ENCODE measurements at places on chromosomes 2 and 18.

- no peak for DNase-seq
Observed at GRCh38 chr18:24214144-24214543, 75.3 kb downstream of the CABYR start.

DNA sequence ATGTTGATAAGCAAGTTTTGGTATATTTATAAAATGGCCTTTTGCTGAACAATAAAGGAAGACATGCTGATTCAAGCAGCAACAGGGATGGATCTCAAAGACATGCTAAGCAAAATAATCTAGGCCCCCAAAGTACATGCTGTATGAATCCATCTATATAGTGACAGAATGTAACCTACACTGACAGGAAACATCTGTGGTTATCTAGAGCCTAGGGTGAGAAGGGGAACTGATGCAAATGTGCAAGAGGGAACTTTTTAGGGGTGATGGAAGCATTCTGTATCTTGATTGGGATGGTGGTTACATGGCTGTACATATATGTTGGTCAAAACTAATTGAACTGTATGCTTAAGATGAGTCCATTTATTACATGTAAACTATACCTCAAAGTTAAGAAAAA is 24.2 kb downstream of the CNRIP1 start:
- no peak for DNase-seq

DNA sequence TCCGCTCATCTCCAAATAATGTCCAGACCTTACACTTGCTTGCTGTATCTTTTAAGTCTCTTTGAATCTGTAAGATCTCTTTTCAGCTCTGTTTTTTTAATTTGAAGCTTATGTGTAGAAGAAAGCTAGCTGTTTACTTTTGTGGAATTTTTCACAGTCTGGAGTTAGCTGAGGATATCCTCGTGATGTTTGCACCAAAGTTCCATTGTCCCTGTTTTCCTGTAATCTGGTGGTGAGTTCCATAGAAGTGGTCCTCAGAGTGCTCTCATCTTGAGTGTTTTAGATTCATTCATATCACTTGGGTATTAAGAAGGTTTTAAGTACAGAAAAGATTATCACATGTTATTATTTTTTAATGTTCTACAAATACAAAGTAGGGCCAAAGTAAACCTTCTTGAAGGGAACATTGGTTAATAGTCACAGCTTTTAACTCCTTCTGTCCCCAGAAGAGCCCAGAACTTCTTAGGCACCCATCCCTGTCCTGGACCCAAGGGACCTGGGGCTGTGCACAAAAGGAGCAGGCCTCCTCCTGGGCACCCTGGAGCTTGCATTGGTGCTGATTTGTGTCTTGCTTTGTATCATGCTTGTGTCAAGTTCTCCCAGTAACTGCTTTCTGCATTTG is 15.0 kb downstream of the MLPH start:
- no peak for DNase-seq

- no peak for DNase-seq
Observed at GRCh38 chr2:241563981-241564595, 5.5 kb downstream of the BOK start.

GRCh38 chr2:53724536-53724935 is 43.1 kb upstream of the CHAC2 start:
- no peak for DNase-seq

DNA sequence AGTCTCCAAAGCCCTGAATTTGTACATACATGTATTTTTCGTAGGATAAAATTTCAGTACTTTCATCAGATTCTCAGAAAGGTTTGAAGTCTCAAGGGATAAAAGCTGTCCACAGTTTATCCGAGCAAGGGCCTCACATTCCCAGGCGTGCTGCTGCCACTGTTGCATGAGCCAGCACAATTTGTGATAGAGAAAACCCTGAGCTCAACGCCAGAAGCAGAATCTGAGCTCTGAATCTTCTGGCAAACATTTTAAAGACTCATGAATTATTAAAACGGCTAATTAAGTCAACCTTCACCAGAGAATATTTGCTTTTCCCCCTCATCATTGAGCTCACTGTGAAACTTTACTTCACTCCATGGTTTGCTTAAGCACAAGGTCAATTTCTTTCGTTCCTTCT is 38.5 kb upstream of the STPG4 start:
- no peak for DNase-seq

DNA sequence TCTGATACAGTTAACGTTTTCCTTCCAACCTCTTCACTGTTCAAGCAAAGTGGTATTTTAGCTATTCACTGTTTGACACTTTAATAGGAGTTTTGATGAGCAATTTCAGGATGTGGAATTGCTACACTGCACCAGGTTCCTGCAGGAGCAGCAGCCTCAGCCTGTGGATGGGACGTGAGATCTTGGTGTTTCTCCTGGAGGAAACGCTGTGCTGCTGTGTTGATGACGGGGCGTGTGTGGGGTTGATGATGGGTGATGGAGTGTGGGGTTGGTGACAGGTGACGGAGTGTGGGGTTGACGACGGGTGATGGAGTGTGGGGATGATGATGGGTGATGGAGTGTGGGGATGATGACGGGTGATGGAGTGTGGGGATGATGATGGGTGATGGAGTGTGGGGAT is 98.9 kb downstream of the RTP5 start:
- DNase-seq, result no peak
